CD4-positive, alpha-beta T cell treated with Interleukin-17A for 4 hours (primary cell): ENCODE measurements at places on chromosomes 4 and X.

DNA sequence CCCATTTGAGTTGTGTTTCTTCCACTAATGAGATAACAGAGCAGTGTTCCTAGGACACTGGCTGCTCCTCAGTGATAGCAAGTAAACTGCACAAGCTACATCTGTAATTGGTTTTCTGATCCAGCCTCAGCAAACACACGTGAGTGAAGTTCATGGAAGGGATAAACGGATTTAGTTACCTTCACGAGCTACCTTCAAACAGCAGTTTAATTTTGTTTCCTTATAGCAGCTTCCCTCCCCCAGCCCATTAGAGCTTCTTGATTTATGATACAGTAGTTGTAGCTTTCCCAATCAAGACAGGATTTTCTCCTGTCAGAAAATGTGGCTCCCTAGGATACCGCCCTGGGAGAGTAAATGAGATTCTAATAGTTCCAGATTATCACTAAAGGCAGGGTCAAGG lies 634.2 kb upstream of the FAT1 start:
- no peak for DNase-seq

GRCh38 chr4:32988165-32988811 lies 2268.1 kb downstream of the PCDH7 start:
- DNase-seq: no peak

DNA sequence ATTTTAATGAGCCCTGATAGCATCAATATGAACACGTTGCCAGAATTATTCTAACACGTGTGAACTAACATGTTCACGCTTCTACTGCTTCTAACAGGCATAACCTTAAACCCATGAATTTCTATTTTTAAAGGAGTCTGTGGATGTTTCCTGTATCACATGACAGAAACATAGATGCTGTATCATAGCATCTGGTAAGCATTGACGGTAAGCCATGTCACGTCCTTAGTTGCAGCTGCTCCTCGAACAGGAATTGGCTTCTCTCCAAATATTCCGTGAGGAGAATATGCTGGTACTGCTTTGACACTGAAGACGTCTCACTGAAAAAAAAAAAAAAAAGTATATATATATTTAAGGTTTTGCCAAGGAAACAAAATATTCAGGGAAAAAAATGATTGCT lies 105.1 kb upstream of the MXRA5 start:
- no peak for DNase-seq

- no peak for DNase-seq
These were observed 30.1 kb downstream of the ANKRD50 start for GRCh38 chr4:124682384-124682783.

- DNase-seq: no peak
These were observed 64.5 kb downstream of the CPE start for GRCh38 chr4:165443276-165443675.
